Coronary artery (tissue), 2 donors: ENCODE measurements at places on chromosomes 5 and 9.

- DNase-seq: no peak
Measured at GRCh38 chr5:109558364-109558763, 131.4 kb upstream of the MAN2A1 start.

DNA sequence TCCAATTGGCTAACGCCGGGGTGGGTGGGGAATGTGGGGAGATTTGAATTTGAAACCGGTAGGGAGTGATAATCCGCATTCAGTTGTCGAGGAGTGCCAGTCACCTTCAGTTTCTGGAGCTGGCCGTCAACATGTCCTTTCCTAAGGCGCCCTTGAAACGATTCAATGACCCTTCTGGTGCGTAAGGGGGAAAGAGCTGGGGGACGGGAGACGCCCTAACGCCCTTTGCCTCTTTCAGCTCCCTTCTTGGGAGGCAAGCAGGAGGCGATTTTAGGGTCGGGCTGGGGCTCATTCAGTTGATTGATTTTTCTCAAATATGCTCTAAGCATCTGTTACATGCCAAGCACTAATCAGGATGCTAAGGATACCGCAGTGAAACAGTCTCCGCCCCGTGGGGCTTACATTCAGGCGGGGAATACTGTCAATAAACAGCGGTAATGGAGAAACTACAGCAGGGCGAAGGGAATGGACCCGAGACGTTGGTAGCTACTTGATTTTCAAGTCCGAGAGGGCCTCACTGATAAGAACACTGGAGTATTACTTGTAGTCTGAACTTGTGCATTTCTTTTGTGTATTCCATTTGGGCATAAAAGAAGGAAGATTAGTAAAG lies at the start of gene HMMR:
HMMR (plus strand) TSS at position 71 of the 610 bp plus-strand sequence; CDS start at position 132, 61 bp downstream.
- no peak for DNase-seq

GRCh38 chr5:537098-537497 lies 12.8 kb upstream of the SLC9A3 start:
- no peak for DNase-seq

DNA sequence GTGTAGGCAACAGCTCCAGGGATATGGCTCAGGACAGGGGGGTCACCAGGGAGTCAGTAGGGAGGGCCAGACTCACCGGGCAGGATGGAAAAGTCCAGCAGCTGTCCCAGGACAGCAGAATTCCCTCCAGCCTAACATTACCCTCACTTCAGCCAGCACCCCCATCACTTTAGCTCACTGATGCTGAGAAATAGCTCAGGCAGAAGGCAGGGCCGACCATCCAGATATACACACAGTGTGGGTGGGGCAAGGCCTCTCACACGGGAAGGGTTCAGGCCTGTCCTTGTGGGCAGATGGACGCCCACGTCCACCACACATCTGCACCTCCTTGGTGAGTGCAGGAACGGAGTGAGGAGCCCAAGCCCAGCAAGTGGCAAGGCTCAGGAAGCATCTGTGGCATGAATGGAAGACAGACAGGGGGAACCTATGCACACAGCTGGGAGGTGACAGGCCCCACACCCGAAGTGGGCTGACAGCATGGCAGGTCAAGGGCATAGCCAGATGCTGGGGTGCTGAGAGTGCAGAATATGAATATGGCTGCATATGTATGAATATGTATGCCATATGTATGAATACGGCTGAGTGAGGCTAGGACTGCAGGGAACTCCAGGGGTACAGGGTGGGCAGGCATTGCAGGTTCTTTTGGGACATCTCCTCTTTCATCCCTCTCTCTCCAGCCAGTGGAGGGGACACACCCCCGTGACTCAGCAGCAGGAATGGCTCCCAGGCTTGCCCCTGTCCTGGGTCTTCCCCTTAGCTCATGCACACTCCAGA lies 17.0 kb downstream of the BICD2 start:
- peak; percentile 64 for DNase-seq

GRCh38 chr5:42641336-42642005 lies 115.1 kb upstream of the CCDC152 start:
- DNase-seq: no peak

DNA sequence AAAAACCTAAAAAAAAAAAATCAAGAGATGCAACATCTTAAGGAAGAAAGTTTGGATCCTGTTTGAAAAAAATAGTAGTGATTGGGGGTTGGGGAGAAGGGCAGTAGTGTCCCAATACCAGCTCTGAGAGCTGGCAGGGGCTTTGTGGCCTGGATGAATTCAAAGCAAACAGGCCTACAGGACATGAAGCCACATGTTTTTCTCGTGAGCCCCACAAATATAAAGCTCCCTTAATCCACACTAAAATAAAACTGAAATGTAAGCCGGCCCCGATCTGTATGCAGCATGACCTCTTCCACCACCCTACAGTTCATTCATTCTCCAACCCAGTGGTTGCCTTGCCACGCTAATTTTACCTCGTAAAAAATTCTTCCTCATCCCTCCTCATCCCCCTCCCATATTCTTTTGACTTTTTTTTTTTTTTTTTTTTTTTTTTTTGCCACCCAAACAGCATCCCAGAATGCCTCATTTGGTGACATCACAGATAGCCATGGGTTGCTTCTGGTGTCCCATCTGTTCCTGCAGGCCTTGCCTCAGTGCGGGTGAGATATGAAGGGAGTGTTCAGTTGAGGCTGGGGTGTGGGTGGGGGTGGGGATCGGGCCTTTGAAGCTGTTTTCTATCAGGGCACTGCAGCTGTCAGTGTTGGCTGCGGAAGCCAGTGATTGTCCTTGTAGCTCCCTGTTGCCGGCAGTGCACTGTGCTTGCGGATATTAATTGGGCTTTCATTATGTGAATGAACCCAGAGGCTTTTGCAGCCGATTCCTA lies 81.6 kb upstream of the NFIB start:
- DNase-seq: no peak

DNA sequence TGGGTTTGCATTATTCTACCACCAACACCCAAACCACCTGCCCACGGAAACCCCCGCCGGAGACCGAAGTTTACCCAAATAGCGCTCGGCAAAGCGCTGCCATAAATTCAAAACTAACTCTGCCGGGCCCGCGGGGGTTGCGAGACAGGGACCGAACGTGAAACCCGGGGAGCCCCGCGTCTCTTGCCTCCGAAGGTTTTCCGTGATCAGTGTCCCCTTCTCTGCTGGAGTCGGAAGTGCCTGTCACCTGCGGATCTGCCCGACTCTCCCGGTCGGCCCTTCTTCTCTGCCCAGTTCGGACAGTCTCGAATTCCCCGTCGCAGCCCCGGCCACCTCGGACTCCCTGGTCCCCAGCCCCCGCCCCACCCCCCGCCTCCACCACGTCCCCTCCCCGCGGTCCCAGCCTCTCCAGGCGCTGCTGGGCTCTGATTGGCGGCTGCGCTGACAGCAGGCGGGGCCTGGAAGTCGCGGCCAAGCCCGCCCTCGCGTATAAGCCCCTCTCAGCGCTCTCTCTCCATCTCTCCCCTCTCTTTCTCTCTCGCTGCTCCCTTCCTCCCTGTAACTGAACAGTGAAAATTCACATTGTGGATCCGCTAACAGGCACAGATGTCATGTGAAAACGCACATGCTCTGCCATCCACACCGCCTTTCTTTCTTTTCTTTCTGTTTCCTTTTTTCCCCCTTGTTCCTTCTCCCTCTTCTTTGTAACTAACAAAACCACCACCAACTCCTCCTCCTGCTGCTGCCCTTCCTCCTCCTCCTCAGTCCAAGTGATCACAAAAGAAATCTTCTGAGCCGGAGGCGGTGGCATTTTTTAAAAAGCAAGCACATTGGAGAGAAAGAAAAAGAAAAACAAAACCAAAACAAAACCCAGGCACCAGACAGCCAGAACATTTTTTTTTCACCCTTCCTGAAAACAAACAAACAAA lies at the start of gene RORB:
RORB (plus strand) TSS at position 517 of the 929 bp plus-strand sequence. CDS start 642 bp downstream, outside the sequence.
- no peak for DNase-seq

GRCh38 chr5:133827011-133827410 lies 141.4 kb downstream of the C5orf15 start:
- no peak for DNase-seq

- no peak for DNase-seq
Measured at GRCh38 chr5:143241892-143242291, 161.6 kb downstream of the NR3C1 start.

- DNase-seq: no peak
Measured at GRCh38 chr5:63233911-63234310, 655.3 kb downstream of the LRRC70 start.

DNA sequence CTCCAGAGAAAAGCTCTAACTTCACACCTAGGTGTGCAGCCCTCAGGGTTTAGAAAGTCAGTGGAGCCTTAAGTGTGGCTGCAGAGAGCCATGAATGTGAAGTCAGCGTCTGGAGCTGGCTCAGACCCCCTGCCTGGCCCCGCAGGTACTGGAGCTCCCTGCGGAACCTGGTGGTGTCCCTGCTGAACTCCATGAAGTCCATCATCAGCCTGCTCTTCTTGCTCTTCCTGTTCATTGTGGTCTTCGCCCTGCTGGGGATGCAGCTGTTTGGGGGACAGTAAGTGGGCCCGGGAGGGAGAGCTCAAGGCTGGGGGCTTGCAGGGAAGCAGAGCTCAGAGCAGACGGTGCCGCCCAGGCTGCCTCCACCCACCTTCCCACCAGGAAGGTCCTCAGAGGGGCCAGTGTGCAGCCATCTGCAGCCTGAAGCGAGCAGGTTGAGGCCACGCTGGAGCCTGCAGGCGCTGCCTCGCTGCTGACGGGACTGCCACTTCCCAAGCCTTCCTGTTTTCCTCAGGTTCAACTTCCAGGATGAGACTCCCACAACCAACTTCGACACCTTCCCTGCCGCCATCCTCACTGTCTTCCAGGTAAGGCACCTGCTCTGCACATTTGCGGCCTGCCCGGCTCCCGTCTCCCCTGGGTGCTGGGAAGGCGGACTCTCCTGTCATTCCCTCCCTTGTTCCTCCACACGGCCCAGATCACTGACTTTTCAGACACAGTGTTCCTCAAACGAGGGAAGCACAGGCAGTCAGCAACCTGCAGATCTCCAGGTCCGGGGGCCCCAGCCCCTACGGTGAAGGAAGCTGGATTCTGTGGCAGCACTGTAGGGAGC lies 108.9 kb downstream of the CACNA1B start:
- no peak for DNase-seq

DNA sequence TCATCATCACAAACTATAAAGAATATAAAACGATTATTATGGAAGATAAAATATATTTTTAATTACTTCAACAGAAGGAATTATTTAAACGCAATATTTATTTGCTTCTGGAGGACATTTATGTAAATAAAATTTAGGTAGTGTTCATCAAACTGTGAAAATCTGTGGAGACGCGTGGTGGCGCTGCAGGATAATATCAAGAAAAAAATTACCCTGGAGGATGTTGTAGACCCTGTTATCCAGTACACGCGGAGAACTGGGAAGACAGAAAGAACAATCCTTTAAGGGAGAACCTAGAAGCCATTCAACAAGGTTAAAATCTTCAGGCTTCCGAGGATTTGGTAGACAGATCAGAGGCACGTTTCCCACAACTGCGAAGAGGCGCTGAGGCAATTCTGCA lies at the start of gene PCDHB12:
PCDHB12 (plus strand) TSS at position 242 of the 400 bp plus-strand sequence. CDS start 189 bp downstream, outside the sequence.
- DNase-seq: no peak

DNA sequence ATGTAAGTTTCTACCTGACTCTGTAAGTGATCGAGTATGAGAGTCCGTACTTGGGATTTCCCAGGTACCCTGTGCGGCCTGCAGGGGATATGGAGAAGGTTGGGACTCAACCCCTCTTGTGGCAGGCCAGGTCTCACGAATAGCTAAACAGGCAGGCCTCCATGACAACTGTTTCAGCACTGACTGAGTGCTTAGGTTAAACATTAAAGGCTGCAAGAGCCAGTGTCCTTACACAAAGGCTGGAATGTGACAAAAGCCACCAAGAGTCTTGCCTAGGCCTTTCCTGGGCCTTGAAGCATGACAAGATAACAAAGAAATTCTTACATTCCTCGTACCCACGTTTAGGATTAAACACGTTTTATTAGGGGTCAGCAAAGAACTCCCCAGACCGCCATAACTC lies 58.6 kb downstream of the THBS4 start:
- no peak for DNase-seq

- no peak for DNase-seq
Measured at GRCh38 chr5:131899686-131900085, 45.8 kb downstream of the MEIKIN start.

GRCh38 chr5:95892784-95893354 lies 68.8 kb downstream of the ELL2 start:
- DNase-seq: no peak

- DNase-seq: no peak
Measured at GRCh38 chr5:83512061-83512745, 40.7 kb downstream of the VCAN start.

DNA sequence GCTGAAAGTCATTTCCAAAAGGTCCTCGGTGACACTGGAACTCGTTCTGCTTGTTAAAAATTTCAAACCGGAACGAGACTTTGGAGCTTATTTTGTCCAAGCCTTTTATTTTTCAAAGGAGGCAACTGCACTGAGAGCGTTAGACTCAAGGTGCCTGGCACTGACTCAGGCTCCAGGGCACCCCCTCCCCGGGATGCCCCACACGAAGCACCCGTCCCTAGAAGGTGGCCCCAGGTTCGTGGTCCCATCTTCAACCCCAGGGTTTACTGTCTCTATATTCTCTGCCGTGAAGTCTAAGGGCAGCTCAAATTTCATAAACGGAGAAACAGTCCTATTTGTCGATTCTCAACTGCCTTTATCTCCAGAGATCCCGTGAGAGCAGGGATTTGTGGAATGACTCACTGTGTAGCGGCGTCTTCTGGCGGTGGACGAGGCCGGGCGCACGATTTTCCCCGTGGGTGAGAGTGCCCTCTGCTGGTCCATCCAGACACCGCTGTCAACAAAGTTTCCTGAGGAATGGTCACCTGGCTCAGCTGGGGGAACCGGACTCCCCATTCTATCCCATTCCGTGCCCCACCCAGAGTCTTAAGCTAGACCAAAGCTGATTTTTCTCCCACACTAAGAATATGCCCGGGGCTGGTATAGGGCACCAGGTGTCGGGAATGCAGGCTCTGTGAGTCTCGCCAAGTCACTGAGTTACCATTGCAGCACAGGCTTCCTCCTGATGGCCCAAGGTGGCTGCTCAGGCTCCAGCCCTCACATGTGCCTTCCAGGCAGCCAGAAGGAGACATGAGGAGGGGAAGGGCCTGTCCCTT lies 27.1 kb upstream of the SLC6A19 start:
- no peak for DNase-seq

DNA sequence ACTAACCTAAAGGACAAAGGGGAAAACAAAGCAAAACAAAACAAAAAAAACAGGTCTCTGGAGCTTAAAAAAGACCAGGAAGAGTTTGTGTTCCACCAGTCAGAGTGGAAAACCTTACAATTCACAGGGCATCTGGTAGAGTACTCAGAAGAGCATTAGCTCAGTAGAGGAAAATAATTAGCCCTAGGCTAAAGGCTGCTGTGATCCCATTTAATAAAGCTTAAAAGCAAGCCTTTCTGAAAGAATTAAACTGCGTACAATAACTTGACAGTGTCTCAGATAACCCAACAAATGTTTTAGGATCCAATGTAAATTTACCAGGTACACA lies 7.3 kb downstream of the ECM2 start:
- no peak for DNase-seq

DNA sequence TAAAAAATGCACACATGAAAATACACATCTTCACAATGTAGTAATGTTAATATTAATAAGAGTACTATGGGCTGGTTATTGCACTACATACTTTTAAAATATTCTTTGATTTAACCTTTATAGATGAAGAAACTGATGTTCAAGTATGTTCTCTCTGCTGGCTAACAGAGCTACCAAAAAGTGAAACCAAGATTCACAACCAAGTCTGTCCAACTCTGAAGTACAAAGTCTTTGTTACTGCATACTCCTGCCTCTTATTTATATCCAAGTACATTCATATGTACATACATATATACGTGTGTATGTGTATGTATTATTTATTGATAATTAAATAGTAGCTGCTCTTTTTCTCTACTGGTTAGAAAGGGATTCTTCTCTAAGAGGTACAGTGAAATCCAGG lies 325.6 kb downstream of the BNC2 start:
- no peak for DNase-seq

GRCh38 chr9:3332802-3333201 lies 193.0 kb downstream of the RFX3 start:
- DNase-seq: no peak

- DNase-seq: no peak
Measured at GRCh38 chr9:113514748-113515147, 51.2 kb downstream of the RGS3 start.
